Non-pigmented ciliary epithelial cell (primary cell): ENCODE measurements at places on chromosomes 1 and 21.

GRCh38 chr1:155272466-155273342 lies 600 bp downstream of the CLK2 start:
- no peak for DNase-seq

GRCh38 chr1:110094931-110095654 lies 17.1 kb upstream of the UBL4B start:
- DNase-seq = no peak

DNA sequence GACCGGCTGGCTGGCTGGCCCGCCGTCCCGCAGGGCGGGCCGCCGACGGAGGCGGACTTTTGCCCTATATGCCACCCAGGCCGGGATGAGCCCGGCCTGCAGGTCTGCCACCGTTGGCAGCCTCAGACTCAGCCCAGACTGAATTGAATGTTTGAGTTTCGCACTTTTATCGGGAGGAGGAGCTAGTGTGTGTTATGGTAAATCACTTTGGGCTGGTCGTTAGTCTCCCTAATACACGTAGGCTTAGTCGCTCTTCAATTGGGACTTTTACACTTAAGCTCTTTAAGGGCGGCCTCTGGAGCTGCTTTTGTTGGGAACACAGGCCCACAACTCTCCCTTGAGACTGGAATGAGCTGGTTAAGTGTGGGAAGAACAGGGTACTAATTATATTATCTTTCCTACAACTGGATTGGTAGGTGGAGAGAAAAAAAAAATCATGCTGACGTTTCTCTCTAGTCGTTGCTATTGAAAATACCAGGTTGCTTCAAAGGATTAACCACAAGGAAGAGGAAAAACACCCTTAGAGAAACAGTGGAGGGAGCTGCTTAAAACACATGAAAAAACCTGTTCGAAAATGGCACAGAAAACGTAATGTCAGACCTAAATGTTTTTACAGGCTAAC lies 1.4 kb upstream of the IRF2BP2 start:
- no peak for DNase-seq

GRCh38 chr1:34188418-34188817 lies 11.7 kb downstream of the C1orf94 start:
- DNase-seq = no peak

- DNase-seq = no peak
Observed at GRCh38 chr1:59556398-59556797, 258.4 kb upstream of the HOOK1 start.
